ENCODE measurements at places on chromosomes 16 and 17.

GRCh38 chr16:23424292-23424958, 28.6 kb downstream of the COG7 start:
- DNase-seq = no peak

GRCh38 chr16:69031877-69032301, 73.6 kb upstream of the HAS3 start:
- DNase-seq = no peak

GRCh38 chr17:80565343-80566053, 20.9 kb downstream of the RPTOR start:
- no peak for DNase-seq

- DNase-seq = no peak
Observed at GRCh38 chr16:66115373-66115772, 251.1 kb upstream of the CDH5 start.

DNA sequence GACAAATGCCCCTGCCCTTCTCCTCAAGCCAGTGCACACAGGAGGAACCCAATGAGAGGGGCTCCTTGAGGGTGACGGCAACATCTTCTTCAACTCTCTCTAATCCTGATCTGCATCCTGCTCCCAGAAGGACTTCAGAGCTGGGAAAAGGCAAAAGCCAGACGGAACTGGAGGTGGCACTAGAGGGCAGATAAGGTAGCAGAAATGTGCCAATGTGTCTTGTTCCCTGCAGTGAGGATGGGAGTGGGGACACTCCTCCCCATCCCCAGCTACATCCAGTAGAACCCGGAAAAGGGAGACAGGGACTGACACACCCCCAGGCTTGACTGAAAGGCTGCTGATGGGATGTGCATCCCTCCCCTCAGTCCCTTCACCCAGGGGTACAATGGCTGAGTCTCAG, 28.5 kb downstream of the SRCIN1 start:
- DNase-seq = no peak

DNA sequence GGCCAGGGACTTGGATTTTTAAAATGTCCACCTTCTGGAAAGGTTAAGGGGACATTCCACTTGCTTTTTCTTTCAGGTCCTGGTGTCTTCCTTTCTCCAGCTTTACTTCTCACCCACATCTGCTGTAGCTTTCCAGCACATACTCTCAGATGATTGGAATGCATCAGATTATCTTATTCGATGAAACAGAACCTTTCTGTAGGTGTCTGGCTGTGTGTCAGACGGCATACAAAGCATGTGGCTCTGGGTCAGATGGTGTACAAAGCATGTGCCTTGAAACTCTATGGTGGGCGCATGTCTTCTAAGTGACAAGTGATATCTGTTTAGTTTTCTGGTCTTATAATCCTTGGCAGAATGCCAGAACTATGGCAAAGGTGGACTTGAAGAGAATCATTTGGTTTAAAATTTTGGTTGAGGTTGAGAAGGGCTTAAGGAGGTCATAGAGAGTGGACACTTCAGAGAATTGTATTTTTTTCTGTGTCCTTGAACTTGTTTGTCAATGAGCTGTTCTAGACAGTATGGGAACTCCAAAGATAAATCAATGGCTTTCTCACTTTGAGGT, 125.3 kb downstream of the FTO start:
- DNase-seq = no peak

- DNase-seq = no peak
Observed at GRCh38 chr16:9845661-9846361, 336.4 kb downstream of the GRIN2A start.

- no peak for DNase-seq
Observed at GRCh38 chr16:397736-398332, 835 bp downstream of the NME4 start.

GRCh38 chr17:42676424-42677011, at the start of gene PLEKHH3:
TSS of gene PLEKHH3 (minus strand) at chr17:42676994. CDS start at chr17:42676563, 431 bp downstream.
- DNase-seq = no peak

DNA sequence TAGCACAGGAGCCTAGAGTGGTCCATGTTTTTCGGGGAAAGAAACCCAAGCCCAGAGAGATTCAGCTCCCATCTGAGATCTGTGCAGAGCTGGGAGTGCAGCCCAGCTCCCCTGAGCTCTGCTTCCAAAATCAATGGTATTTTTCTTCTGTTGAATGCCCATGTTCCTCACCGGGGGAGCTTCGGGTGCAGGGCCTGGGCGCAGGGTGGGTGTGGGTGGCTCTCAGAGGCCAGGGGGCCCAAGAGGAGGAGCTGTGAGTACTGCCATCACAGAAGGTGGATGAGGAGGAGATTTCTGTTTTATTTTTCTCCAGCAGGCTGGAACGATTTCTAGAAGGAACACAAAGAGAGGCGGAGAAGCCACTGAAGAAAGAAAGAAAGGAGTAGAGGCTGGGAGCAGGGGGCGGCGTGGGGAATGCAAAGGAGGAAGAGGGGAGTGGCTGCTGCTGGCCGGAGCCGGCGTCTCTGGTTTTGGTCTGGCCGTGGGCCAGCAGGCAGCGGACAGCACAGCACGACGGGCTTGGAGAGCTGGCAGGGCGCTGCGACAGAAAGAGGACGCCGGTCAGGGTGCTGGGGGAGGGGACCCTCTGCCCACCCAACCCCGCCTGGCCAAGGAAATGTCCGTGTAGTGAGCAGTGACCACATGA, 76.2 kb upstream of the KSR1 start:
- DNase-seq = no peak

DNA sequence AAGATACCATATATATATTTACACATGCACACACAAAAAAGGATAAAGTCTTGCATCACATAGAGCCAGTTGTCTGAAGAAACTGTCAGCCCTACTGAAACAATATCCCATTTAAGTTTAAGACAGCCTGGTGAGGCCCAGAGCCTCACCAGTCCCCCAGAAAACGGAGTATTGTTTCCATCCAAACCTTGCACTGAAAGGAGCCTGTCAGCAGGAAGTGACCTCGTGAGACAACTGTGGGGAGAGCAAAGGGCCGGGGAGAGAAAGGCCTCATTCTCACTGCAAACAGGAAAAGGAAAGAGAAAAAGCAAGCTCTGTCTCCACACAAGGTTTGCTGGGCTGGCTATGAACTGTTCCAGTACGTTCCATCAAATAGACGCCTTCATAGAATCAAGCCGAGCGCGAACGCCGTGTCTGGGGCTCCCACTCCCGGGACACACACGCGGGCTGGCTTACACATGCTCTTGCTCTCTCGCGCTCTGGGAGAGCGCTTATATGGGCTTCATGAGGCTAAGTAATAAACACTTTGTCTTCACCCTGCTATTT, 44.4 kb upstream of the ZFHX3 start:
- DNase-seq = no peak

GRCh38 chr16:85754413-85754812, 3.5 kb upstream of the C16orf74 start:
- no peak for DNase-seq

- no peak for DNase-seq
Observed at GRCh38 chr17:73196500-73196899, 3.6 kb downstream of the COG1 start.

DNA sequence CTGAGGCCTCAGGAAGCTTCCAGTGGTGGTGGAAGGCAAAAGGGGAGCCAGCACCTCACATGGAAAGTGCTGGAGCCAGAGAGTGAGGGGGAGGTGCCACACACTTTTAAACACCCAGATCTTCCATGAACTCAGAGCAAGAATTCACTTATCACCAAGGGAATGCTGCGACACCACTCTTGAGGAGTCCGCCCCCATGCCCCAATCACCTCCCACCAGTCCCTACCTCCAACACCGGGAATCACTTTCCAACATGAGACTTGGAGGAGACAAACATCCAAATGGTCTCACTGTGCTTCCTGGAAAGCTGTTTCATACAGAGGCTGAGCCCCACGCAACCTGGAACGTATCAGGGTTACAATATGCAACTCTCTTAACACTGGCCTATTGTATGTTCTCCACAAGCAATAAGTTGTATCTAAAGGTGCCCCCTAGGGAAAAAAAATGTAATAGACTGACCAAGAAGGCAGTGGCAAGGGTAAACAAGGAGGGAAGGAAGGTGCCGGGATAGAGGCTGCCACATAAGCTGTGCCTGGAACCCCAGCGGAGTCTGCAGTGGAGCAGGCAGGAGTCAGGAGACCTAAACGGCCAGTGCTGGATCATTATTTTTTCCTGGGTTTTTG, 106.7 kb upstream of the FOXF1 start:
- DNase-seq = no peak

DNA sequence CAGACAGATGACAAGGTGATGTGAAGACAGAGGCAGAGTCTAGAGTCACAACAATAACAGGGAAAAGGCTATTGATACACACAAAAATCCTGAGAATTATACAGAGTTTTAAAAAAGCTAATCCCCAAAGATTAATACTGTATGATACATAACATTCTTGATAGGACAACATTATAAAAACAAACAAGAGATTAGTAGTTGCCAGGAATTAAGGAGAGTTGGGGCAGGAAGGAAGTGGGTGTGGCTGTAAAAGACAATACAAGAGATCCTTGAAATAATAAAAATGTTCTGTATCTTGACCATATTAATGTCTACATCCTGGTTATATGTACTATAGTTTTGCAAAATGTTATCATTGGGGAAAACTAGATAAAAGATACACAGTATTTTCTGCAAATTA, 309.5 kb upstream of the PMFBP1 start:
- DNase-seq = no peak

DNA sequence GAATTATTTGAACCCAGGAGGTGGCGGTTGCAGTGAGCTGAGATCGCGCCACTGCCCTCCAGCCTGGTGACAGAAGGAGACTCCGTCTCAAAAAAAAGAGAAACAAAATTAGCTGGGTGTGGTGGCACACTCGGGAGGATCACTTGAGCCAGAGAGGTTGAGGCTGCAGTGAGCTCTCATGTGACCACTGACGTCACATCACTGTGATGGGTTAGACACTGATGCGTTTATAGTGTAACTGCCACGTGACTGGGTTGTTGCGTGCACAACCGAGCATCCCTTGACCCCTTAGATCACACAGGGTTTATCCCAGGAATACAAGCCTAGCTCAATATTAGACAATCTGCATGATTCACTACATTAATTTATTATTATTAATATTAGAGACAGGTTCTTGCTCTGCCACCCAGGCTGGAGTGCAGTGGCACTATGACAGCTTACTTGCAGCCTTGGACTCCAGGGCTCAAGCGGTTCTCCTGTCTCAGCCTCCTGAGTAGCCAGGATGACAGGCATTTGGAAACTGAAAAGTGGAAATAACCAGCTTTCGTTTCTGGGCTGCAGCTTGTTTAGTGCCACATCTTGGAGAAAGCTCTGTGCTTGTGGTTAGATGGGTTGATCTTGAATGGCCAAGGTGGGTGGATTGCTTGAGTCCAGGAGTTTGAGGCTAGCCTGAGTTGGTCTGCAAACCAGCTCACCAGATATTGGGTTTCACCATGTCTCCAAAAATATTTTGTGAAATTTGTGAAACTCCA, 26.4 kb upstream of the ABR start:
- DNase-seq = no peak

DNA sequence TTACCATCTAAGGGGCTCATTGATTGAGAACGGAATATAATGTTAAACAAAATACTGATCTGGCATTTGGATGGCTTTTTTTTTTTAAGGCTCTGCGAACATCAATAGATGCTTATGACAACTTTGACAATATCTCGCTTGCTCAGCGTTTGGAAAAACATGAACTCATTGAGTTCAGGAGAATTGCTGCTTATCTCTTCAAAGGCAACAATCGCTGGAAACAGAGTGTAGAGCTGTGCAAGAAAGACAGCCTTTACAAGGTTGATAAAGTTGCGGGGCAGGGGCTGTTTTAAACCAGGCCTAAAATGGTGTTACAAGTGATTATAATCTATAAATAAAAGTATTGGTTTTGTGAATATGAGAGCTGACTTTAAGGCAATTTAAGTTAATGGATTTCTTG, 22.3 kb downstream of the PTRH2 start:
- no peak for DNase-seq

DNA sequence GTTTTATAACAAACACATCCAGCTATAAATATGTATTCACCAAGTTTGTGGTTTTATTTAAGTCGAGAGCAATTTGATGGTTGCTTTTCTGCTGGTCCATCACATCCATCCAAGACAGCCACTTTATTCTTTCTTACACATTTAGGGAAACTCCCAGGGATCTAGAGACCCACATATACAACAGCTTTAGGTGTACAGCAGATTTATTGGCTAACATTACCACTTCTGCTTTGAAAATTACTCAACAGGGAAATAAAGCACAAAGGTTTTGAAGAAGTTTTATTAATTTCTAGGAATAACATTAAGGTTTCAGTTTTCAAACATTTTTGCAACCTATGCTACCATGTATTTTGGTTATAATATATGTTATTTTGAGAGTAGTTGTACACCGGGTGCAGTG, 6.9 kb downstream of the ERCC4 start:
- no peak for DNase-seq

DNA sequence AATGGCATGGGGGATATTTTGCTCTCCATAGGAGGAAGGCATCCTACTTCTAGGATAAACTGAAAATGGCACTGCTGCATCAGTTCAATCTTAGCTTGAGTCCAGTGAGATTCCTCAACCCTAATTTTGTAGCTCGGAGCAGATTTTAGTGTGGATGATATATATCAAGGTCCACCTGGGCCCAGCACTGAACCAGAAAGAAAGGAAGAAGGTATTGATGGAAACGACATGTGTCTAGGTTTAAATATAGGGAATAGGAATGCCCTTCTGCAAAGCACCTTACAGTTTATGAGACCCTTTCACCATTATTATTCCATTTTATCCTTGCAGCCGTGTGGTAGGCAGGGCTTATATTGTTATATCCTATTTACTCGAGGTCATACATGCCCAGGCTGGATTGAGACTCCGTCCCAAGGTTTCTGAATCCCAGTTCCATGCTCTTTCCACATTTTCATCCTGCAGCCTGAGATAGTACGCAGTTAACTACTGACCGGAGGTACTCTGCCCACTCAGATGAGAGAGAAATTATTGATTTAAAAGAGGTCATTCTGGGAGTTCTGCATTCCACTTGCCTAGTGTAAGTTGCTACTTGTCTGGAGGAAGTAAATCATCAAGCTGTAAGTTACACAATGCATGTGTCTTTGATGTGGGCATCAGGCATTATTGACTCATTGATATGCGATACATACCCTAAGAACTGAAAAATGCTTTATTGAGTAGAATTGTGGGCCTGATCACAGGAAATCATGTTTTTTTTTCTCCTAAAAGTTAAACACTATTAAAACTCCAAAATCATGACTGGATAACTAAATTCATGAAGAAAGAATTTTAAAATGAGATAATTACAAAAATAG, 10.1 kb downstream of the KRT39 start:
- DNase-seq = no peak

DNA sequence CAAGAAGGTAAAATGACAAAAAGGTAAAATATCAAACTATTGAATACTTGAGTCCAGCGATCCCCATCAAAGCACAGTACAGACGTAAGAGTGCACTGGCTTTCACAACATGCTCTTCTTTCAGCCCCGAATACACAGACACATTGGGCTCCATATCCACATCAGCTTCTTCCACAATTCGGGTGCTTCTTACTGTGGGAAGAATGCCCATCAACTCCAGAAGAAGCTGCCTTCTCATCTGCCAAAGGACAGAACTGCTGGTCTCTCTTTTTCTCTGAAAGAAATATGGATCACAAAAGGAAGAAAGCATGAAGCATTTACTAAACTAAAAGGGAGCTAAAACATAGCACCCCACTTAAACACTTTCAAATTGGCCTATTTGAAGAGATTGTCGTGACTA, 20.4 kb downstream of the INTS2 start:
- DNase-seq = no peak

- no peak for DNase-seq
Observed at GRCh38 chr16:85532147-85532546, 81.0 kb upstream of the GSE1 start.

GRCh38 chr17:81365148-81365600, 30.1 kb upstream of the BAHCC1 start:
- DNase-seq = no peak
